ENCODE measurements at places on chromosomes 12 and 14. TPM values are rescaled to one million over a fixed set of nuclear protein-coding genes. Genes with fewer than 3 reads are reported as not detected.

OLR1 gene
- not detected for total RNA-seq

APEX1 gene
- total RNA-seq: 29.6 TPM

PA2G4 gene
- total RNA-seq: 129 TPM

KRT79 gene
- total RNA-seq: not detected

BCL7A gene
- 19.6 TPM for total RNA-seq

SOCS2 gene
- 46.7 TPM for total RNA-seq

EXOC3L4 gene
- total RNA-seq: not detected

TMTC3 gene
- 53.5 TPM for total RNA-seq

SERPINA12 gene
- total RNA-seq: not detected

CLEC4A gene
- total RNA-seq: 0.31 TPM

PTCSC3 gene
- not detected for total RNA-seq

PTPN6 gene
- total RNA-seq: not detected

CD163 gene
- not detected for total RNA-seq

SLC25A47 gene
- total RNA-seq: not detected

GALNT16 gene
- total RNA-seq: 1.8 TPM

CLEC4D gene
- not detected for total RNA-seq

KICS2 gene
- total RNA-seq: 3.7 TPM

NPFF gene
- total RNA-seq: not detected

VASH1 gene
- total RNA-seq: 7.8 TPM

CEP83 gene
- total RNA-seq: 6.0 TPM

TMEM121 gene
- total RNA-seq: 11.8 TPM

MARCHF9 gene
- 6.6 TPM for total RNA-seq

CACNB3 gene
- total RNA-seq: 20.7 TPM

DDX11 gene
- total RNA-seq: 15.1 TPM

RBM25 gene
- total RNA-seq: 34.3 TPM

RIPK3 gene
- 0.40 TPM for total RNA-seq

MEG3 gene
- 146 TPM for total RNA-seq

GPR65 gene
- total RNA-seq: 0.12 TPM

Data from aortic smooth muscle cell (primary cell).